CD4-positive, alpha-beta T cell treated with Interleukin-12 subunit alpha and Interleukin-12 subunit beta, for 1 hour (primary cell): ENCODE measurements at places on chromosomes 2 and 18.

- no peak for DNase-seq
These were observed 91.2 kb upstream of the ARL4C start for GRCh38 chr2:234588054-234588430.

- DNase-seq: no peak
These were observed 133.1 kb upstream of the SEC11C start for GRCh38 chr18:59006461-59007067.

DNA sequence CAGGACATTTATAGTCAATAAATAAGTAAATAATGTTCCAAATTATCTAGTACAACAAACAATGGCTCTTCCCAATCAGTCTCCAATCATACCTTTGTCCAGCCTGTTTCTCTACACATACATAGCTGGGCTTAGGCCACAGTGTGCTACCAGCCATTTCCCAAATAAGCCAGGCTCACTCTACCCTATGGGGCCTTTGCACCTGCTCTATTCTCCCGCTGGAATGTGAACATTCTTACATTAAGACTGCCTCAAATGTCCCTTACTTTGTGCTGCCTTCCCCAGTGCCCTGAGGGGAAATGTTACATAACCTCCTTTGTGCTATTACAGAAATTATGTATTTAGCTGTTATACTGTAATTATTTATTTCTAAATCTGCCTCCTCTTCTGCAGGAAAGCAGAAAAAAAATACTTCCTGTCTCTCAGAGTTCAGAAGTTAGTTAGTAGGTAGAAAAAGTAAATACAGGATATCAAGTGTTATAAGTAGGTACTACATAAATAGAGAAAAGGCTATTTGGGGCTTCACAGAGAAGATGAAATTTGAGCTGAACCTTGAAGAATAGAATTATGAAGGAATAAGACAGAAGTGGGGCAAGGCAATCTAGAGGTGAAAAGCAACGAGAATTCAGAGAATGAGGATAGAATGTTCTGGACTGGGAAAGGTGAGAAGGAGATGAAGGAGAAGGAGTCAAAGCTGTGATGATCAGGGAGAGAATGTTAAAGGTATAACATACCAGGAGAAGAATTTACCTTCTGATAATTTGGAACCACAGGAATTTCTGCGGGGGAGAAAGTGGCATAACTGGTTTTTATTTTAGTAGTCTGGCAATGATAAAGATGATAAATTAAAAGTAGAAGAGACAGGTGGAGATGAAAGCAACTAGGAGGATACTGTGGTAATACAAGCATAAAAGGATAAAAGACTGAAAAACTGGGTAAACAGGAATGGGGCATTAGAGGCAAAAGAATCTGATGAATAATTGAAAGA lies 37.0 kb downstream of the ROCK1 start:
- DNase-seq: no peak

- DNase-seq: no peak
These were observed 33.8 kb downstream of the INSIG2 start for GRCh38 chr2:118121986-118122524.

DNA sequence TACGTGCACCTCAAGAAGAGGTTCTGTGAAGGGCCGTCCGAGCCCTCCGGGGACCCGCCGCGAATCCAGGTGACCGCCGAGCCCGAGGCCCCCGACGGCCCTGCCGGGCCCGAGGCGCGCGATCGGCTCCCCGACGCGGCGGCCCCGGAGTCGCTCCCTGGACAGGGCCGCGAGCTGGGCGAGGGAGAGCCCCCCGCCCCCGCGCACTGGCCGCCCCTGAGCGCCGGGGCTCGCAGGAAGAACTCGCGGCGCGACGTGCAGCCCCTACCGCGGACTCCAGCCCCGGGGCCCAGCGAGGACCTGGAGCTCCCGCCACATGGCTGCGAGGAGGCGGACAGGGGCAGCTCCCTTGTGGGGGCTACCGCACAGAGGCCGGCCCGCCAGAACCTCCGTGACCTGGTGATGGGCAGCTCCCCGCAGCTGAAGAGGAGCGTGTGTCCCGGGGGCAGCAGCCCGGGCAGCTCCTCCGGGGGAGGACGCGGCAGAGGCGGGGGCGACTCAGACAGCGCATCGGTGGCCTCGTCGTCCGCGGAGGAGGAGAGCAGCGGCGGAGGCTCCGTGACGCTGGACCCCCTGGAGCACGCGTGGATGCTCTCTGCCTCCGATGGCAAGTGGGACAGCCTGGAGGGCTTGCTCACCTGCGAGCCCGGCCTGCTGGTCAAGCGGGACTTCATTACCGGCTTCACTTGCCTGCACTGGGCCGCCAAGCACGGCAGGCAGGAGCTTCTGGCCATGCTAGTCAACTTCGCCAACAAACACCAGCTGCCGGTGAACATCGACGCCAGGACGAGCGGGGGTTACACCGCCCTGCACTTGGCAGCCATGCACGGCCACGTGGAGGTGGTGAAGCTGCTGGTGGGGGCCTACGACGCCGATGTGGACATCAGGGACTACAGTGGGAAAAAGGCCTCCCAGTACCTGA lies 812 bp downstream of the SOWAHC start:
- no peak for DNase-seq

- no peak for DNase-seq
These were observed 702.2 kb downstream of the ERBB4 start for GRCh38 chr2:211836409-211836808.

- no peak for DNase-seq
These were observed 59.0 kb upstream of the IGFBP5 start for GRCh38 chr2:216754336-216754735.

GRCh38 chr2:37394263-37394662 lies 49.8 kb downstream of the QPCT start:
- no peak for DNase-seq
